DMS79 (cell line): ENCODE measurements at places on chromosomes 5 and 9.
A peak's percentile ranks its signal among the peaks of the same experiment; 100 is the strongest.

GRCh38 chr5:156148301-156148700, 178.7 kb upstream of the SGCD start:
- DNase-seq: no peak

- DNase-seq: no peak
Observed at GRCh38 chr9:8329561-8330283, 530.1 kb upstream of the DMAC1 start.

DNA sequence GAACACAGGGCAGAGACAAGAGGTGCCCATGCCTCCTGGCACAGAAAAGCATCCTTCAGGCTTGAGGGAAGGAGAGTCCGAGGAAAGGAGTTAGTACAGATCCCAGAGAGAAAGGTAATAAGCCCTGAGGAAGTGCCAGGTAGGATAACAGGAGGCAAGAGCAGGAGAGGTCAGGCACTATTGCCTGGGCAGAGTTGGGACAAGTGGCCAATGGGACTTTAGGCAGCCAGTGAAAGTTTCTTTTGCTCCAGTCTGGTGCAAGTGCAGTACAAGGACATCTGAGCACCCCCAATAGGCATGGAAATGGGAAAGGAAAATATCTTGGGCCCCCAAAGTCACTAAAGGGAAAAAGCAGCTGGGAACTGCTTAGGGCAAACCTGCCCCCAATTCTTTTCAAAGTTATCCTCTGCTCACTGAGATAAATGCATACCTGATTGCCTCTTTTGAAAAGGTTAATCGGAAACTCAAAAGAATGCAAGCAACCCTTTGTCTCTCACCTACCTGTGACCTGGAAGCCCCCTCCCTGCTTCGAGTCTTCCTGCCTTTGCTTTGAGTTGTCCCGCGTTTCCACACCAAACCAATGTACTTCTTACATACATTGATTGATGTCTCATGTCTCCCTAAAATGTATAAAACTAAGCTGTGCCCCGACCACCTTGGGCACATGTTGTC, 46.5 kb downstream of the ELOVL7 start:
- DNase-seq: no peak

DNA sequence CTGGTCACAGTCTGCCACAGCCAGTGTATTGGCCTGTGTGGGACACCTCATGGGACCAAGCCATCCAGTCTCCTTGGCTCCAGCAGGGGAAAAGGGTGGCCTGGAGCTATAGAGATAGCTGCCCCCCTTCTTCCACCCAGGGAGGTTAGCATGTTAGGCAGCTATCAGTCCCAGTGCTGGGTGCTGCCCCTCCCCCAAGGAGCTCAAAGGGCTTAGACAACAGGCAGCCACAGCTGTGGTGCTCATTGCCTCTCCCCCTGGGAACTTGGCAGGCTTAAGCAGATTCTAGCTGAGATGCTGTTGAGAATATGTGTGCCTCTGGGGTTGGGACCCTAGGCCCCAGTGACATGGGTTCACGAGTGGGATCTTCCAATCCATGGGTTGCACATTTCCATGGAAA, 226.0 kb upstream of the PTGER4 start:
- no peak for DNase-seq

GRCh38 chr9:89923961-89924504, 319.2 kb downstream of the GADD45G start:
- no peak for DNase-seq

GRCh38 chr9:125694478-125694877, 12.5 kb downstream of the MAPKAP1 start:
- DNase-seq: no peak

- no peak for DNase-seq
Observed at GRCh38 chr5:134018154-134018985, 13.6 kb upstream of the VDAC1 start.

DNA sequence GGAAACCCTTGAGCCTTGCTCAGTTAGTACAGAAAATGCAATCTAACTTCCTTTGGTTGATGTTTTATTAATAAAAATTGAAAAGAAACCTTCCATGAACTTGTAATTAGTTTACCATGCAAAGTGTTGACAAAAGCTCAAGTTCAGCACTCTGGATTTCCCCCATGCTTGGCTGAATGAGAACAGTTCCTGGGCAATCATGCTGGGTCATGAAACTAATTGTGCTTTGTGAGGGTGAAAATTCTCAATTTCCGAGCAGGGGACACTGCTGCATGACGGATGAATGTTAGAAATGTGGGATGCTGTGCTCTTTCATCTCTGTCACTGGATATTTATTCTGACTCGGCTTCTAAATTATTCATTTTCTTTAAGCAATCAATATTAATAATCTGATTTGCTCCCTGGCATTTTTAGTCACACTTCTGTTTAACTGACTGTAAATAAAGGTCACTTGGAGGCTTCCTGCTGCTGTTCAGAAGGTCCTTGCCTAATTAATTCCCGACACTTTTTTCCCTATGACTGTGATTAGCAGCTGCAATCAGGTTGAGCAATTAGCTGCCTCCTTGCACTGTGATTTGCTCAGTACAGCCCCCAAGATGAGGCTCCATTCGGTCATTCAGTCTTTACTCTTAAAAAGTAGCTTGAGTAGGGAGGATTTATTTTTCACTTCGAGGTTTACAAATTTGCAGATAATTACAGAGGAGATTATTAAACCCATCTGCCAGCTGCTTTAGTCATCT, 678.1 kb upstream of the ZNF608 start:
- peak; percentile 7 for DNase-seq

DNA sequence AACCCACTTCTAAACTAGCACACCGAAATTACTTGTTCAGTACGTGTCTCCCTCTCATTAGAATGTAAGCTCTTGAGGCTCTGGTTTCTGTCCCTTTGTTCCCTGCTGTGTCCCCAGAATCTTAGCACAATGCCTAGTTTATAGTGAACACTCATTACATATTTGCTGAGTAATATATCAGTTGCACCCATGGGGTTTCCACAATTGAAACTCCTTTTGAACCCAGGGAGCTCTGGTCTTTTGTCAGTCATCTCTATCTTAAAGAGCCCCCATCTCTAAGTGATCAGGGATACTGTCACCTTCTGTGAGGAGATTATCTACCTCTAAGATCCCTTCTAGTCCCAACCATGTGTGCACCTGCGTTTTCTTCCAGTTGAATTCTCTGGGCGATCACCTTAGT, 12.8 kb downstream of the CAMK4 start:
- DNase-seq: no peak

DNA sequence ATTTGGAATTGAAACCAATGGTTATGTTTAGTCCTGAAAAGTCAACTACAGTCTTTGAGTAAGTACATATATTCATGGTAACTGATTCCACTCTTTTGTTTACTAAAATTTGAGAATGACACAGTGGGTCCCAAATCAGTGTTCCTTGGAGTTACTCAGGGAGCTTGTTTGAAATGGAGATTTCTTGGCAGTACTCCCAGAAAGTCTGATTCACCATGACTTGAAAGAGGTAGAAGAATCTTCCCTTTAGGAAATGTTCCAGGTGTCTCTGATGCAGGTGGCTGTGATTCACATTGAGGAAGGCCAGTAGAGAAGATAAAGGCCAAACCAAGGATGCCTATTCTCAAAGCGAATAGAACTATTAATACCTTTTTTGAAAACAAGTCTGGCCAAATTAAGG, 1078.3 kb downstream of the CDH12 start:
- no peak for DNase-seq

DNA sequence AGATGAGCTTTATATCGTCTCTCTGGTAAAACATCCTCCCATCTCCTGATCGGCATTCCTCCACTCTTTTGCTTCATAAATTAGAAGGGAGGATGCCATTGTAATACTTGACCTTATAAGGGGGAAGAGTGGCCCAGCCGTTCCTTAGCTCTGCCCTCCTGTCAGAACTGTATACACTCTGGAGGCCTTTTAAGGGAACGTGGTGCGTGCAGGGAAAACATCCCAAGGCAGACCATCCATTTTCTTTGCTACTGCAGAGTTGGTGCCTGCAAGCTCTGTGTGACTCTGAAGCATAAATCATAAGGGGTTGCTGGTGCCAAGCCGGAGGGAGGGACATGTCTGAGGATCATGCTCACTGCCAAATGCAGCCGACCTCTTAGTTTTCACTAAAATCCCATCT, 90.4 kb downstream of the PGM5 start:
- no peak for DNase-seq

DNA sequence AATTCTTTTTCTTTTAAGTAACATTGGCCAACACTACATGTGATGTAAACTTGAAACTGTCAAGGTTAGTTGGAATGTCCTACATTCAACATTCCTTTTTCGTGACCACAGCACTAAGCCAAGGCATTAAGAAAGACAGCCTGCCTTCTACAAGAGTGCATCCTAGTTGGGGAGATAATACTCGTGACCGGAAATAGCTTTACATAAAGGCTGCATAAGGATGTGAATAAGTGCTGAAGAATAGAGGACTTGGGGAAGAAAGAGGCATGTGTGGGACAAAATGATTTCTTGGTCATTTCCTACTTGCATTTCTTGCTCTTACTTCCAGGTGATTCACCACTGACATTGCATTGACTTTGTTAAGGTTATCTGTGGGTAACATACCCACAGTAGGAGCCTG, 282.0 kb downstream of the DMRT2 start:
- DNase-seq: no peak

- DNase-seq: peak; percentile 37
Observed at GRCh38 chr5:7047511-7048261, 334.5 kb downstream of the TENT4A start.

- no peak for DNase-seq
Observed at GRCh38 chr5:56108246-56108645, 113.5 kb upstream of the IL6ST start.

DNA sequence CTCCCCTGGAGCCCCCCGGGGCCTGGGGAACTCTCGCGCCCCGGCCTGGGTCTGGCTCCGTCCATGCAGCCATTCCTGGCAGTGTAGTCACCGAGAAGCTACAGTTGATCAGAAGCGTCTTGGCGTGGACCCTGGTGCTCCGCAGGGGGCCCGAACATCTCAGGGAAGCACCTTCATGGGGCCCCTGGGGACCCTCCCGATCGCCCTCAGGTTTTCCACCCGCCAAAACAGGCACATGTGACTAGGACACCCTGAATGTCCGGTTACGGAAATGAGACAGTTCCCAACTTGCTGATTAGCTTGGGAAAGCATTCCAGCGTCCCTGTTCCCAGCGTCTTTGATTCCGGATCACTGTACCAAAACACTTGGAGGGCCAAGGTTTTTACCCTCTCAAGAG, 472 bp downstream of the FBXO4 start:
- DNase-seq: no peak

DNA sequence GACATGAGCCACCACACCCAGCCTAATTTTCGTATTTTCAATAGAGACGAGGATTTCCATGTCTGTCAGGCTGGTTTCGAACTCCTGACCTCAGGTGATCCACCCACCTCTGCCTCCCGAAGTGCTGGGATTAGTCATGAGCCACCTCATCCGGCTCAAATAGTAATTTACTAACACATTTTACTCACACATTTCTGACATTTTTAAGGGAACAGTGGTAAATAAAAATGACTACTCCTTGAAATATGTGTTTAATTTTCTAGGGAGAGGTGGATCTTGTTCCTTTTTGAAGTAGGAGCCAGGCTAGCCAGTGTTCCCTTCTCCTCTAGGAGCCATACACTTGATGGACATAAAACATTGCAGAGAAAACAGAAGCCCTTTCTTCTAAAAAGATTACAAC, 55.2 kb upstream of the ERBIN start:
- DNase-seq: no peak
